ENCODE measurements at places on chromosomes 16 and 17.

- DNase-seq = peak; percentile 83
Measured at GRCh38 chr17:76452660-76453430, at the start of gene UBE2O. Gene UBE2O (minus strand): TSS chr17:76453152. CDS start chr17:76453141, 11 bp downstream.

- no peak for DNase-seq
Measured at GRCh38 chr16:27273670-27274423, 5.3 kb upstream of the NSMCE1 start.

DNA sequence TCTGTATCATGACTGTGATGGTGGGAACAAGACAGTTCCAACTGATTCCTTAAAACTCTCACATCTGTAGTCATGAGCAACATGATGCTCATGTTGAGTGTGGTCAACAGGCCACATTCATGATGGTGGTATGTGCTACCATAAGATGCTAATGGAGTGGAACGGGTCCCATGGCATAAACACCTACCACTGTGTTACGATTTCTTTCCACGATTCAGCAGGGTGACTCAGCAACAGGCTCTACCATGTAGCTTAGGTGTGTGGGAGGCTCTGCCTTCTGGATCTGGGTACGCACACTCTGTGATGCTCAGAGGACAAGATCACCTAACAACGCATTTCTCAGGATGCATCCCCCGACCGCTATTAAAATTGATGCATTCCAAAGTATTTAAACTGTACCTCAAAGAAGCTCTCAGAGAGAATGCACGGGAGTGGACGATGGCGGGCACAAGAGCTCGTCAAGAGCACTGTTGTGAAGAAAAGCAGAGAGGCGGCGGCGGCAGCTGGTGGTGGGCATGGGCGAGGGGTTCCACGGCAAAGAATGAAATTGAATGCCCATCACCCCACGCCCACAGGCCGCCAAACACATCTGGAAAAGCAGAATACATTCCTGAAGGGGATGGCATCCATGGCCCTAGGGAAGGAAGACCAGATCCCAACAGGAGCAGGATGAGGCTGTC is 133.3 kb downstream of the ZNF778 start:
- no peak for DNase-seq

GRCh38 chr17:640436-640835 is 74.2 kb downstream of the VPS53 start:
- no peak for DNase-seq

GRCh38 chr17:1695365-1695764 is 10.7 kb upstream of the PRPF8 start:
- no peak for DNase-seq

DNA sequence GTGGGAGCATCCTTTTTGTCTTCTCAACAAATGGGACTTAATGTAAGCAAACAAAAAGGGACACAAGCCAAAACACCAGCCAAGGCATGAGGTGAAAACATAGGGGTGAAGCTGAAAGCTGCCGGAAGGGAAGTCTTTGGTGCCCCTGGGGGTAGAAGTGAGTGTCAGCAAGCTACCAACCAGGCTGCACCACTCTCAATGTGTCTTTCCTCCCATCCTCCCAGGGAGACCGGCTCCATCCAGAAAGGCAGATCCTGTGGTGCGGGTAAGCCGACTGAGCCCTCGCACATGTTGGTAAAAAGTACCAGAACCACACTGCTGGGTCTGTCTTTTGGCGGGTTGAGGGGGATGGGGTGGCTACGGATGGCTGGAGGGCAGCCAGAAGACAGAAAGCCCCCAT is 52.0 kb upstream of the SREBF1 start:
- DNase-seq = no peak

Measured in activated T-helper 1 cell treated with anti-CD3 and anti-CD28 coated beads, Interleukin-2, amount 50 U/mL, for 16 hours (primary cell).